ENCODE measurements at places on chromosomes 1 and 21.

- H3K4me1 ChIP-seq = no peaks in the 10 kb centered on the region
- DNase-seq = no peak
- no peaks in the 10 kb centered on the region for H3K36me3 ChIP-seq
- no peak overlapping the region for H3K27ac ChIP-seq
- peaks cover 46% of the 10 kb centered on the region for H3K27me3 ChIP-seq
These were observed 43.4 kb upstream of the DIPK1A start for GRCh38 chr1:93004566-93005251.

DNA sequence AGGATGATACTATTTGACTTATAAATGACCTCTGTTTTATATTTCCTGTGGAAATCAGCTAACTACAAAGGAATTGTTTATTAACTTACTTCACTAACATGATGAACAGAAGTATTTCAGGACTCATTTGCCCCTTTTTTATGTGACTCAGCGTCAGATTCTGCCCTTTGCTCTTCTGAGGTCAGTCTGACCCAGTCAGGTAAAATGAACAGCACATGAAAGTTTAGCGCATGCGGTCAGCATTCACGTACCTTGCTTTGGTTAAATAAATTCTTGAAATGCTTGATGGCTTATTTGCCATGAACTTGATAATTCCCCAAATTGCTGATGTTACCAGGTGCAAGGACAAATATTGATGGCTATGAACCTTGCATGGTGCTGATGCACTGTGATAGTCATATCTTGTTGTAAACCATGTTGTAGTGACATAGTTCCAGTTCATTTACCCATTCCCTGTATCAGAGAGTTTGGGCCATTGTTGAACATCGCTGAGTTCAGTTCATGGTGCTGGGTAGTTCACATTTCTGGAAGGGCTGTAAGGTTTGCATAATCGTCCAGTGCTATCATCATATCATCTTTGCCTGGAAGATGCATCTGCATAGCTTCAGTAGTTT, 133.4 kb downstream of the NFIA start:
- peaks cover 7% of the 10 kb centered on the region for H3K36me3 ChIP-seq
- H3K27ac ChIP-seq = no peak overlapping the region
- no peak overlapping the region for H3K4me3 ChIP-seq
- DNase-seq = no peak

DNA sequence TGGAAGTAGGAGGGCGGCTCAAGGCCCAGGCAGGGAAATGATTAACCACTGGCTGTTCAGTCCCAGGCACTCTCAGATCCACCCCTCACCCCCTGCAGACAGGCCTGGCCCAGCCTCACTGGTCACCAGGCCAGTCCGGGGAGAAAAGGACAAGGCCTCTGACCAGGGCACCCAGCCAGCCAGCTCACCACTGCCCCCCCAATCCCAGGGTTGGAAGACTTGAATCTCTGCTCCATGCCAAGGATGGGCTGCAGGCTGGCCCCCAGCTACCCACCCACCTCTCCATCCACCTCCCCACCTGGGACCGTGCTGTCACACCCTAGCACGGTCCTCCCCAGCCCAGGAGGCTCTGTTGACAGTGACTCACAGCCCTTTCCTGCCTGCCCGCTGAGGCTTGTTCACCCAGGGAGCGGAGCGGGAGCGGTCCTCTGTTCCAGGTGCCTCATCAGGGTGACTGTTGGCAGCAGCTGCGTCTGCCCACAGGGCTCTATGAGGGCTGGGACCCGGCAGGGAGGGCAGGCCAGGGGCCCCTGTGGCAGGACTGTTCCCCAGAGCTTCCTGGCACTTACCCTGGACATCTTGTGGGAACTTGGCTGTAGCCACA, 2.2 kb downstream of the LAD1 start:
- peaks cover 4% of the 10 kb centered on the region for H3K36me3 ChIP-seq
- DNase-seq = peak; percentile 95
- no peaks in the 10 kb centered on the region for H3K27me3 ChIP-seq
- peaks cover 24% of the 10 kb centered on the region for H3K4me1 ChIP-seq

GRCh38 chr1:25902462-25902861, 3.8 kb downstream of the STMN1 start:
- no peak overlapping the region for H3K27ac ChIP-seq
- peaks cover 6% of the 10 kb centered on the region for H3K4me1 ChIP-seq
- DNase-seq = no peak
- no peaks in the 10 kb centered on the region for H3K27me3 ChIP-seq

GRCh38 chr1:235049217-235049616, 79.4 kb downstream of the TOMM20 start:
- peaks cover 11% of the 10 kb centered on the region for H3K4me1 ChIP-seq
- no peak for DNase-seq
- no peaks in the 10 kb centered on the region for H3K27me3 ChIP-seq
- no peak overlapping the region for H3K27ac ChIP-seq

DNA sequence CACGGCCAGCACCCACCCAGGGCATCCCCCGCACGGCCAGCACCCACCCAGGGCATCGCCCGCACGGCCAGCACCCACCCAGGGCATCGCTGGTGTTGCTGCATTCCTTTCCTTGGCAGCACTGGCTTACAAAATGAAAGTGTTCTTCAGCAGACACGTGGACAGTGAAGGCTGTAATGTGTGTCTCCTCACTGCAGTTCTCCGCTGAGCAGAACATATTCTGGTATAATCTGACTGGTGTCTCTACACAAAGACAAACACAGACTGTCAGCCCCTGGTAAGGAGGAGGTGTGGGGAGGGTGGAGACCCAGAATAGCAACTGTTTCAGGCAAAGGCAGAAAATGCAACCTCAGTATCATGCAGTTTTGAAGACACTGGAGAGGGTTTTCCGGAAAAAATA, 7.3 kb downstream of the LYPD8 start:
- no peak overlapping the region for H3K4me3 ChIP-seq
- no peaks in the 10 kb centered on the region for H3K27me3 ChIP-seq
- DNase-seq = no peak
- peaks cover 9% of the 10 kb centered on the region for H3K4me1 ChIP-seq
- H3K36me3 ChIP-seq = peaks cover 6% of the 10 kb centered on the region

DNA sequence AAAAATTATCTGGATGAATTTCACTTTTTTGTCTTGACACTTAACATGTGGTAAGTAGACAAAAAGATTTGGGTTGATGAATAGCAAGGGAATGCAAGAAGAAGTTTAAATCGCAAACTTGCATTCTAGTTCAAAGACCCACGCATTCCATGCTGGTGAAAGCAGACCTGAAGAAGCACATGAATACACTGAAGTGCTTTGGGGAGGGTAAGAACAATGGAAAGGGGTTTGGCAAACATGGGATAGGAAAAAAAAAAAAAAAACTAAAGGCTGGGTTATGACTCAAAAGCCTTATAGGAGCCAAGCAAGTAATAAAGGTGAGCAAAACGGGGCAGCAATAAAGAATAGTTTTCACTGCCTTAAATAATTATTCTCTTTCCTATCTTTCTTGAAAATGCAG, 450.2 kb downstream of the LMO4 start:
- H3K36me3 ChIP-seq = no peaks in the 10 kb centered on the region
- no peak overlapping the region for H3K27ac ChIP-seq
- DNase-seq = no peak
- H3K4me1 ChIP-seq = no peaks in the 10 kb centered on the region

GRCh38 chr1:54326543-54327385, 79.4 kb downstream of the SSBP3 start:
- H3K36me3 ChIP-seq = no peaks in the 10 kb centered on the region
- H3K27ac ChIP-seq = no peak overlapping the region
- no peak for DNase-seq

DNA sequence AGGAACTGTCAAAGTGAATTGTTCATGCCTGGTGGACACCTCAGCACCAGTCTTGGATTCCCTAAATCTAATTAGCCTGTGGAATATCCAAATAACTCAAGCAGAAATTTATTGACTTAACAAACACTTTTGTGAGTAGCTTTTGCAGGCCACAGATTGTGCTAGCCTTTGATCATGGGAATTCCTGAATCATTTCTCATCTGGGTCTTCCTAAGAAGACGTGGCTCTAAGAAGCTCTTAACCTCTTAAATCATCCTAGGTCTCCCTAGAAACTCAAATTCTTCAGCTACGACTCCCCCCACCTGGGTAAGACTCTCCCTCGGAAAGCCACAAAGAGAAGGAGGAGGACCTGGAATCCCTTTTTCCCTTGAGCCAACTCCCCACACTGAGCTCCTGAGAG, 53.8 kb upstream of the PSEN2 start:
- H3K27me3 ChIP-seq = no peaks in the 10 kb centered on the region
- no peak overlapping the region for H3K27ac ChIP-seq

DNA sequence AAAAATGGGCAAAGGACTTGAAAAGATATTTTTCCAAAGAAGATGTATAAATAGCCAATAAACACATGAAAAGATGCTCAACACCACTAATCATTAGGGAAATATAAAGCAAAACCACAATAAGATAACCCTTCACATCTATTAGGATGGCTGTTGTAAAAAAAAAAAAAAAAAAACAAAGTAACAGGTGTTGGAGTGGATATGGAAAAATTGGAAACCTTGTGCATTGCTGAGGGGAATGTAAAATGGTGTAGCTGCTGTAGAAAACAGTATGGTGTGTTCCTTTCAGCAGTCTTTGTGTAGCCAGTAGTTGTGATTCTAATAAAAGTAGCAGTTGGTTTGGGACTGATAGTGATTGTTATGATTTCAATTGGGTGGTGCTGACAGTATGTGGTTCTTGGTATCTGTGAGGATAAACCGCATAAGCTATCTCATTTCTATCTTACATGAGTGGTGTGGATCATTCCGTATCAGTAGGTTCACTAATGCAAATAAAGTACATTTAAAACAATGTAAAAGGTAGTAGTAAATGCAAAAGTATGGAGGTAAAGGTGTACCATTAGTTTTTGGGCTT, 19.9 kb downstream of the MAN1A2 start:
- no peaks in the 10 kb centered on the region for H3K4me1 ChIP-seq

DNA sequence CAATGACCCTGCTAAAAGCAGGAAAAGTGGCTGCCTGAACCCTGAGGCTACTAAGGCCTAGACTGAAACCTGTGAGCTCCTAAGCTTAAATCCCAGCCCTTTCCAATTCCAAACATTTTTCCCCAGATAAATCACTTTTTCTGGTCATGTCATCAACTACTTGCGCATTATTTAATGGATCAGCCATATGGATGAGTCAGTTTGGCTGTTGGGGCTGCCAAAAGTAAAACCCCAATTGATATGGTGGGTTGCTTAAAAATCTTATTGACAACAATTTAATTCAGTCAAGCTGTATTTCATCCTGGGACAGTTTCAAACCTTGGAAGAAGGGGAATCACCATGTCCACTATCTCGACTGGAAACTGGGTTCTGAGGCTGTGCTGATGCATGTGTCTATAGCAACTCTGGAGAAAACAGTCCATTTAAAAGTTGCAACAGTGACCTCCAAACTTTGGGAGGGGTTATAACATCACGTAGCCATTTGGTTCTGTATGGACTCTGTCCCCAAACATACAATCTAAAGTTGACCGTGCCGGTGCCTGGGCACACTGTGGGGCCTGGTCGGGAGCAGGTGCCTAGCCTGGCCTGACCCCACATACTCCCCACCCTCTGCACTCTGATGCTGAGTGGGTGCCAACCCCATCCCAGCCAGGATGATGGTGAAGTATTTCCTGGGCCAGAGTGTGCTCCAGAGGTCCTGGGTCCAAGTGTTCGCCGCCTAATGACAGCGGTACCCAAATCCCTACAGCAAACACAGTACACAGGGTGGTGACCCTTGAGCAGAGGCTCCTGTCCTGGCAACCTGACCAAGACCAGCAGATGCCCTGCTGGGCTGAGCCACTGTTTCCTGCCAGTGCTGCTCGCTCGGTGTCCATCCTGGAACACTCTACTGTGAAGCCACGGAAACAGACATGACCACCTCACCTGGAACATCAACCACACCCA, 46.5 kb upstream of the LRRC52 start:
- no peak for DNase-seq
- H3K27me3 ChIP-seq = peaks cover 48% of the 10 kb centered on the region
- H3K4me3 ChIP-seq = no peak overlapping the region
- peaks cover 5% of the 10 kb centered on the region for H3K4me1 ChIP-seq

- H3K27me3 ChIP-seq = peaks cover 34% of the 10 kb centered on the region
- no peak overlapping the region for H3K4me3 ChIP-seq
- no peaks in the 10 kb centered on the region for H3K36me3 ChIP-seq
- no peaks in the 10 kb centered on the region for H3K4me1 ChIP-seq
- no peak for DNase-seq
- H3K27ac ChIP-seq = no peak overlapping the region
These were observed 254.0 kb downstream of the PTPRU start for GRCh38 chr1:29490204-29490934.

DNA sequence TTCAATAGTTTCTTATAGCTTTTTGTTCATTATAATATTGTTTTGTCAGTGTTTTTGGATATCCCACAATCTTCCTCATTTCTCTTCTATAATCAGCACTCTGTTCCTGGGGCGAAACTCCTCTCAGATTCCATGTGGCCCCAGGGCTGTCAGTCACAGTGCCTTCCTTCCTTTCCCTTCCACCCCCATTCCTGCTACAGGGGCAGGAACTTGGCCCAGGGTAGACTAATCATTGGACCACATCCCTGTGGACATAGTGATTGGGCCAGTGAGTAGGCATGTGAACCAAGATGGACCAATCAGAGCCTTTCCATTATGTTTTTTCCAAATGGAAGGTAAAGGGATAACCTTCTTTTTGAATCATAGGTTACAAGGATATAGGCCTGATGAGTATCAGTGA, 78.3 kb downstream of the PGM1 start:
- DNase-seq = no peak
- no peak overlapping the region for H3K4me3 ChIP-seq
- no peaks in the 10 kb centered on the region for H3K36me3 ChIP-seq
- peaks cover 11% of the 10 kb centered on the region for H3K4me1 ChIP-seq
- H3K27ac ChIP-seq = no peak overlapping the region

DNA sequence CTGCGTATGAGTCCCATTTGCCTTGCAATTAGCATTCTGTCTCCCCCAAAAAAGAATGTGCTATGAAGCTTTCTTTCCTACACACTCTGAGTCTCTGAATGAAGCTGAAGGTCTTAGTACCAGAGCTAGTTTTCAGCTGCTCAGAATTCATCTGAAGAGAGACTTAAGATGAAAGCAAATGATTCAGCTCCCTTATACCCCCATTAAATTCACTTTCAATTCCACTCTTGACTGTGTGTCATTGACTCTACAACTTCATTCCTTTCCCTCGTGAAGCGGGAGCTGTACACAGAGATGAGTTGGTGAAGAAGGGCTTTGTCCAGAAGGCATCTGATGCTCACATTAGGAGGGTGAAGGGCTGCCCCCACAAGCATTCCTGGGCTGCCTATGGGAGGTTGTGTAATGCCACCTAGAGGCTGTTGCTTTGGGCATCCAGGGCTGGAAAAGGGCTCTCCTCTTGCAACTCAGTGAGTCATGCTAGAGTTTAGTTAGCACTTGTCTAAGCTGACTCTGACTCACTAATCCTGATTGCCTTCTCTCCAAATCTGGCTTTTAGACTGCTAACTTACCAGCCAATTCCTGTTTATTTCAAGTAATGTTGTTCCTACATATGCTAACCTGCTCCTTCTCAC, 1.8 kb downstream of the SPRR1B start:
- H3K27ac ChIP-seq = peak overlapping the region; percentile 25
- H3K4me3 ChIP-seq = no peak overlapping the region
- no peaks in the 10 kb centered on the region for H3K27me3 ChIP-seq
- H3K36me3 ChIP-seq = no peaks in the 10 kb centered on the region
- DNase-seq = peak; percentile 97

GRCh38 chr1:224786533-224787250, 142.8 kb upstream of the DNAH14 start:
- H3K4me1 ChIP-seq = peaks cover 17% of the 10 kb centered on the region
- no peaks in the 10 kb centered on the region for H3K27me3 ChIP-seq
- H3K27ac ChIP-seq = no peak overlapping the region
- peak; percentile 27 for DNase-seq
- H3K36me3 ChIP-seq = no peaks in the 10 kb centered on the region
